ENCODE measurements at places on chromosomes 7 and 10. TPM values are rescaled to one million over a fixed set of nuclear protein-coding genes. Genes with fewer than 3 reads are reported as not detected.

Gene ECHDC3
- total RNA-seq: 10.4 TPM

Gene CRYGN
- total RNA-seq: not detected

Gene SUGCT
- 0.94 TPM for total RNA-seq

Gene AZGP1
- total RNA-seq: not detected

Gene PTPRZ1
- total RNA-seq: 0.02 TPM

Gene CUBN
- total RNA-seq: 0.06 TPM

Gene UCN3
- not detected for total RNA-seq

Gene CDHR1
- total RNA-seq: 0.07 TPM

Gene TMEM184A
- total RNA-seq: 8.1 TPM

Gene SLC39A12
- total RNA-seq: not detected

Gene GIMAP4
- total RNA-seq: not detected

Gene RBP3
- total RNA-seq: not detected

Gene BET1
- 25.2 TPM for total RNA-seq

Gene HNRNPA2B1
- 1,451 TPM for total RNA-seq

Gene LEP
- total RNA-seq: not detected

Gene NRCAM
- total RNA-seq: 99.1 TPM

Gene GPC2
- 0.34 TPM for total RNA-seq

Gene TEX47
- not detected for total RNA-seq

Gene PIP
- 0.16 TPM for total RNA-seq

Gene PILRA
- total RNA-seq: 3.6 TPM

Gene ODAD2
- total RNA-seq: 0.17 TPM

Gene PAPOLB
- not detected for total RNA-seq

Gene CAMK1D
- 8.5 TPM for total RNA-seq

Gene XRCC2
- 4.8 TPM for total RNA-seq

Gene UNC5B
- 3.1 TPM for total RNA-seq

Gene DEPP1
- total RNA-seq: 3.4 TPM

Gene TMEM213
- total RNA-seq: not detected

Gene CALCR
- total RNA-seq: not detected

Gene HTRA1
- 47.9 TPM for total RNA-seq

Gene LDB3
- 0.16 TPM for total RNA-seq

Gene MAD1L1
- total RNA-seq: 23.7 TPM

Gene CYP2C19
- not detected for total RNA-seq

Measured in A549 treated with AZD2906 at 1 μM for 4 hours (cell line).